Glomerular endothelial cell (primary cell): ENCODE measurements at places on chromosomes 6 and 20. TPM values are rescaled to one million over a fixed set of nuclear protein-coding genes. Genes with fewer than 3 reads are reported as not detected.

DNA sequence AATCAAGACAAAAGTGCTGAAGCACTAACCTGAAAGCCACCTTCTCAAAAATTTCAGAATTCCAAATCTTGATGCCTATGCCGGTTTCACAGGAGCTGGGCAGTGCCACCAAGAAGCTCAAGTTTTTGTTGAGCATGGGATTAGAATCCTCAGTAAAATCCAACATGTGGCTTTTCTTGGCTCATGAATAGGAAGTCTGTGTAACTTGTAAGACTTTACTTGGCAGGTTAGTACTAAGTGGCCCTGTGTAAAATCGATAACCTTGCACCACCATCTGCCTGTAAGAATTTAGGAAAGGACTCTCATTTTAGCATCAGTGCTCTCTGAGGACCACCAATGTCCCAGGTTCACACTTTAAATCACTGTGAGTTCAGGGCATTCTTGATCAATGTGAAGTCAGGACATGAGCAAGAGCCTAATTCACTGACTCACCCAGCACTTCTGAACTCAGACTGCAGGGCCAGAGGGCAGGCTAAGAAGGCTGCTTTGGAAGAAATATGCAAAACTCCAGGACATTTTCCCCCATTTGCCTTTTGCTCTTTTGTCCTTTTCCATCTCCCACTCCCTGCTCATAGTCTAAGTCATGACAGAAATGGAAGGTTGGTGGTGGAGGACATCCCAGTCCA is 113.2 kb downstream of the EDN1 start:
- no peak for DNase-seq

DNA sequence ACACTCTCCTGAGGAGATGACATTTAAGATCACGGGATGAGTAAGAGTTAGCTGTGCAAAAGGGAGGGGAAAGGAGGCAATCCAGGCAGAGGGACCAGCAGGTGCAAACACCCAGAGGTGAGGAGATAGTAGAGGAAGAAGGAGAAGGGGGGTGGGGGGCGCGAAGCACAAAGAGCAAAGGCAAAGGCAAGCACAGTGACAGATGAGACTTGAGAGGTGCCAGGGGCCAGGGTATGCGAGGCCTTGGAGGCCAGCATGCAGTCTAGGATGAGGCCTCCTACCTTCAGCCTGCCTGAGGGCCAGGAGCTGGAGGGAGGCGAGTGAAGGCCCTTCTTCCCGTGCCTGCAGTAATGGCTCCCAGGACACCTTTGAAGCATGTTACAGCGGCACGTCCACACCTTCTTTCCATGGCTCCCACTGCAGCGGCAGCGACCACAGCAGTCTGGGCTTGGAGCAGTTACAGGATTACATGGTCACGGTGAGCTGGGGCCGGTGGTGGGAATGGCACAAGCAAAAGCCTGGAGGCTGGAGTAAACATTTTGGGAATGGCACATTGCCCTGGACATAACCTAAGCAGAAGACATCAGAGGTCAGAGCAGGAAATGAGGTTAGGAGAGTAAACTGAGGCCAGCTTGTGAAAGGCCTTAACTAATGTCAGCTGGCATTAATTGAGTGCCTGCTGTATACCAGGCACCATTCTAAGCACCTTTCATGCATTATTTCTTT is 18.6 kb downstream of the CCM2L start:
- no peak for DNase-seq

GRCh38 chr20:59976156-59976782 is 18.0 kb downstream of the CDH26 start:
- DNase-seq, result no peak

- no peak for DNase-seq
These were observed 107.2 kb downstream of the CHD6 start for GRCh38 chr20:41510847-41511450.

GRCh38 chr20:3434232-3434631 is 26.8 kb upstream of the DNAAF9 start:
- DNase-seq, result no peak

DNA sequence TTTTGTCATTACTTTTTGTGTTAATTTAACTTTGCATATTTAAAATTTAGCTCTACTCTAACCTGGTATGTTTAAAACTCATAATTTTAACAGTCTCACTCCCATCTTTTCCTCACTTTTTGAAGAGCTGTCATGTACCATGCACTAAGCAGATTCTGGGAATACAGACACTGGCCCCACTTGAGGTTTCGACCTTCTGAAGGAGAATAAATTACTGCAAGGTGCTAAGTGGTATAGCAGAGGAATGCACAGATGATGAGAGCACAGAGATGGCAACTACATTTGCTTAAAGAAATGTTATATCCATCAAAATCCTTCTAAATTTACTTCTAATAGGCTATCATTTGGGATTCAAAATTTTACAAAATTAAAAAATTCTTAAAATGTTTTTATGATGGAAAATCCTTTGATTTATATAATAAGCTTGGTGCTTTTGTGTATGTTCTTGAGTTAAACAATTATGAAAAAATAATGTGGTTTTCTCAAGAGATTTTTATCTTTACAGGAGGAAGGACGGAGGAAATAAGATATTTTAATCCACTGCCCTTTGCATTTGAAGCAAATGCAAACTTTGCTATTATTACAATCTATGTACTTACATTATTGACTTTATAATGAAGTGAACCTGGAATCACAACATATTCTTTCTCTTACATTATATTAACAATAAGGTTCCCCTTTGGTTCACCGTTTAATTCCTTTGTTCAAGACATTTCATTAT is 79.3 kb downstream of the AHI1 start:
- DNase-seq, result no peak

Gene IL17F
- not detected in 2 replicates for total RNA-seq
